ENCODE measurements at places on chromosomes 1 and 21. TPM values are rescaled to one million over a fixed set of nuclear protein-coding genes. Genes with fewer than 3 reads are reported as not detected.

GRCh38 chr1:84379138-84379916 lies 19.0 kb upstream of the DNASE2B start:
- DNase-seq = no peak

GRCh38 chr1:199758626-199759255 lies 268.8 kb upstream of the NR5A2 start:
- no peak for DNase-seq

- no peak for DNase-seq
Observed at GRCh38 chr1:23548704-23549143, 10.6 kb downstream of the ID3 start.

GRCh38 chr1:116279715-116280114 lies 93.3 kb upstream of the ATP1A1 start:
- DNase-seq = no peak

DNA sequence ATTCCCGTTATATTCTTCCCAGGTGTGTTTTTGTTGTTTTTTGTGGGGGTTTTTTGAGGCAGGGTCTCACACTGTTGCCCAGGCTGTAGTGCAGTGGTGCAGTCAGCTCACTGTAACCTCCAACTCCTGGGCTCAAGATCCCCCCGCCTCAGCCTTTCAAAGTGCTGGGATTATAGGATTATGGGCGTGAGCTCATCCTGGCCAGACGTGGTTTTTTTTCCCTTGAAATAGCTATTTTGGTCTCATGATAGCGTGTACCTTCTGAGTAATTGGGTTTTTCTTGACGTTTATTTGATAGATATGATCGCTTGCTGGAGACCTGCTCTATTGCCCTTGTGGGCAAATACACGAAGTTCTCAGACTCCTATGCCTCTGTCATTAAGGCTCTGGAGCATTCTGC lies 17.6 kb downstream of the CTPS1 start:
- DNase-seq = no peak

GRCh38 chr21:40143822-40144525 lies 276.7 kb downstream of the PCP4 start:
- DNase-seq = peak; percentile 30

- DNase-seq = no peak
Observed at GRCh38 chr1:246083416-246083815, 423.7 kb downstream of the SMYD3 start.

DNA sequence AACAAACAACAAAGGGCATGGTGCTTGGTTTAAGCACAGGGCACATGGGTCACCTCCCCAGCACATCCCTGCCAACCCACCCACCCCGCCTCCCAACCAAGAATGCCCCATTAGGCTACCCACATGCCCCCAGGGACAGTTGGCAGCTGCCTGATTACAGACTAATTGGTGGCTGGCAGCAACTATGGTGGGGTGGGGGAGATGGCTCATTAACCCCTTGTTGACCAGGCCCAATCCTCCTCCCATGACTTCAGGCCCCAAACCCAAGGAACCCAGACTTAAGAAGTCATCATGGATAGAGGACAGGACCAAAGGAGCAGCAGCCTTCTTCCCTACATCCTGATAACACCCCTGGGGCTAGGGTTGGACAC lies 1.3 kb downstream of the RIMS3 start:
- DNase-seq = no peak

DNA sequence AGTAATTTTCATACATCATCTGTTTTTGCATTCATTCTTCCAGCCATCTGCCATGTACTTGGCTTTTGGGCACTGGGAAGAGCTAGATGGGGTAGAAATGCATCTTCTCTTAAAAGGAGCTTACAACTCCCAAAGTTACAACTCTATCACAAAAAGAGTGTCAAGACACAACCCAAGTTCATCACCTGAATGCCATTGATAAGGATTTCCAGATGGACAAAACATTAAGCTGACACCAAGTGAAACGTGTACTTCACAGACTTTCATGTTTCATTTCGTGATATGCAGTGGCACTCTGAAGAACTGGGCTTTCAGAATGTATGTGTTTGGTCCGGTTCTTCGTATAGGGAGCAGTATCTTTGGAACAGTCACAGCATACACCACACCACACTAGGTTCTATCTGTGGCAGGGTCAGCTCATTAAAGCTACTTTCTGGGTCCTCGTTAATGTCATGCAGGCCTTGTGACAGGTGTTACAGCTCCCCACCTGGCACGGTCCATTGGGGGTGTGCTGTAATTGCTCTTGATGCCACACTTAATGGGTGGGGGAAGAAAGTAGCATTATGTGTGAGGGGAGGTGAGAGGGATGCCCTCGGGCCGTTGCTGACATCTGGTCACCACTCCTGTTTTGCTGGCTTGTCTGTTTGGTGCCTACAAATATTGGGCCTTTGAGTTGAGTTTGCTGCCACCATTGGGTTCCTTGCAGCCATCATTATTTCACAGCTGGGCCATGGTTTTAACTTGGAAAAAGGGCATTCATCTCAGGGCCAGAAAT lies 164.9 kb downstream of the NFIA start:
- DNase-seq = no peak

The GGPS1 gene
- 30.8 TPM for total RNA-seq

GRCh38 chr1:204266504-204267034 lies 52.8 kb upstream of the GOLT1A start:
- no peak for DNase-seq

DNA sequence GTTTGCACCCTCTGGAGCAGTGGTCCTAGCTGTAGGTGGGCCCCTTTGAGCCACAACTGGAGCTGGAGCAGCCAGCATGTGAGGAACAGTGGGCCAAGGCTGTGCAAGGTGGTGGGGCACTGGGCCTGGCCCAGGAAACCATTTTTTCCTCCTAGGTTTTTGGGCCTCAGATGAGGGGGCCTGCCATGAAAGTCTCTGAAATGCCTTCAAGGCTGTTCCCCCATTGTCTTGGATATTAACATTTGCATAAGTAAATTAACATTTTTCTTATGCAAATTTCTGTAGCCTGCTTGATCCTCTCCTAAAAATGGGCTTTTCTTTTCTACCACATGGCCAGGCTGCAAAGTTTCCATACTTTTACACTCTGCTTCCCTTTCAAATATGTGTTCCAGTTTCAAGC lies 212.0 kb downstream of the NTNG1 start:
- no peak for DNase-seq

The CRTC2 gene
- total RNA-seq = 145 TPM

The SLAMF7 gene
- total RNA-seq = 0.76 TPM

DNA sequence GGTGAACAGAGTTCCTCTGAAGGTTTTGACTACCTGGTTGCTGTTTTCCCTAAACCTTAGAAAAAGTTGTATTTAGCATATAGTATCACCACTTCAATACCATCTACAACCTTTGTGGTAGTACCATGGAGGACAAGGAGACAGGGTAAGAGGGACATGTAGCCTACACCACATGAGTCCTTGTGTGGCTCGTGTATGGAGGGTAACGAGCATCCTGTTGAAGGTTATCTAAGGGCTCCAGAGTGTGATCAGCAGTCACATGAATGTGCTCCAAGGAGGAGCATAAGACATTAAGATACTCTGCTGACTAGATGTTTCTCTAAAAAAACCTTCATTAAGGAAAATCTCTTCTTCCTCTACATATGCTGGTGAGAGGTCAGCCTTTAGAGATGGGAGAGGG lies 67.3 kb downstream of the VCAM1 start:
- no peak for DNase-seq

- no peak for DNase-seq
Observed at GRCh38 chr1:180524915-180525714, 22.7 kb upstream of the ACBD6 start.

The NLRP3 gene
- 2.0 TPM for total RNA-seq

GRCh38 chr1:211522804-211523203 lies 30.8 kb upstream of the RD3 start:
- no peak for DNase-seq

- no peak for DNase-seq
Observed at GRCh38 chr1:44947774-44948311, 38.6 kb downstream of the EIF2B3 start.

The ACKR1 gene
- total RNA-seq = not detected

The TNFRSF9 gene
- 30.9 TPM for total RNA-seq

GRCh38 chr1:4268262-4268888 lies 368.3 kb upstream of the C1orf174 start:
- no peak for DNase-seq

The SLC37A1 gene
- total RNA-seq = 18.8 TPM

DNA sequence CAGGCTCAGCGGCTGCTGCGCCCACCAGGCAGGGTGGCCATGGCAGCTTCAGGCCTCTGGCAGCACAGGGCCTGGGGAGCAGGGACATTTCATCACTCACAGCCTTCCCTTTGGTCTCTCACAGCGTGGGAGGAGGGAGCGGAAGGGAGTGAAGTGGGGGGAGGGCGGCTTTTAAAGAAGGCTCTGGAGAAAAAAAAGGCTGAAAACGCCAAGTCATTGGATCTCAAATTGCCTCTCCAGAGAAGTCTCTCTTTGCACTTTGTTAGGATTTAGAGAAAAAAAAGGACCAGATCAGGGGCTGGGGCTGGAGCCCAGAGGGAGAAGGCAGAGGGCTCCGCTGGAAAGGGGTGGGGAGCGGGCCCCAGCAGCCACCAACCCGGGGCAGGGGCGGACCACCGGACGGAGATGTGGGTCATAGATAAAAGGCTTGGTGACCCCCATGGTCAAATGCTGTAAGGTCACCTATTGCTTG lies 209.9 kb downstream of the GRIK3 start:
- no peak for DNase-seq

DNA sequence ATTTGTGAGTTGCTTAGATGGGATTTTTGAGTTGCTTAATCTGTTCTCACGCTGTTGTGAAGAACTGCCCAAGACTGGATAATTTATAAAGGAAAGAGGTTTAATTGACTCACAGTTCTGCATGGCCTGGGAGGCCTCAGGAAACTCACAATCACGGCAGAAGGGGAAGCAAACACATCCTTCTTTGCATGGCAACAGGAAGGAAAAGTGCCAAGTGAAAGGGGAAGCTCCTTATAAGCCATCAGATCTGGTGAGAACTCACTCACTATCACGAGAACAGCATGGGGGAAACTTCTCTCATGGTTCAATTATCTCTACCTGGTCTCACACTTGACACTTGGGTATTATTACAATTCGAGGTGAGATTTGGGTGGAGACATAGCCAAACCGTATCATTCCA lies 10.3 kb downstream of the CLIC6 start:
- no peak for DNase-seq

DNA sequence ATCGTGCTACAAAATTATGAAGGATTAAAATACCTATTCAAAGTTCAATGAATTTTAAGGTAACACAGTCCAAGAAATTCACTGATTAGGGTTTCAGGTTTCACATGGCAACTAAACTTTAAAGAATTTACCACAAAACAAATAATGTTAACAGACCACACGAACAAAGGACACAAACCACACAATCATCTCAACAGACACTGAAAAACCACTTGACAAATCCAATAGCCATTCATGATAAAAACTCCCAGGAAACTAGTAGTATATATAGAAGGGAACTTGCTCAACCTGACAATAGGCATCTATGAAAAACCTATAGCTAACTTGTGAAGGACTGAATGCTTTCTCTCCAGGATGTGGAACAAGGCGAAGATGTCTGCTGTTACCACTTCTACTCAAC lies 21.1 kb upstream of the SH2D5 start:
- DNase-seq = no peak

GRCh38 chr1:7149080-7149838 lies 364.0 kb downstream of the CAMTA1 start:
- no peak for DNase-seq

DNA sequence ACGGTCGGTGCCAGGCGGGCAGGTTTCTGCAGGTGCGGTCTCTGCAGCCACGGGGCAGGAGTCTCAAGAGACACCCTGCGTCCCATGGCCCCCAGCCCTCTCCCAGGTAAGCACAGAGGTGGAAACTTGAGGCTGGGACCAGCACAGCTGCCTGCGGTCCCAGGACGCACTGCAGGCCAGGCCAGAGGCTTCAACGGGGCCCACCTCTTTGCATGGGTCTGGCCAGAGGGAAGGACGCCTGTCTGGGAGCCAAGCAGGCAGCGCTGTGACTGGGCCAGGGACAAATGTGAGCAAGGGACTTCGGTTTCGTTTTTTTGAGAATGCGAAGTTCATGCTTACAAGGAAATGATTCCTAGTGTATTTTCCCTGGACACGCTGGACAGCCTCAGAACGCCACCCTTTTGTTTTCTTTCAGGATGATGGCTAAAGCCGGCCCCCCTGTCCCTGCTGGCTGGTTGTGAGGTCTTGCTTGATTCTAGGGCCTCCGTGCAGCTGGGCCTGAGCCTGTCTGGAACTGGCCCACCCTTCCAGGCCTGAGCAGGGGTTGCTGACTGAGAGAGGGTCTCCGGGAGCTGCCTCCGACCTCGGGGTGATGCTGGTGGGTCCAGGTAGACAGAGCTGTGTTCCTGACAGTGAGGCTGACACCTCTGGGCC lies 38.3 kb downstream of the MORN1 start:
- DNase-seq = no peak

GRCh38 chr1:26570287-26570686 lies 40.7 kb downstream of the RPS6KA1 start:
- no peak for DNase-seq
